ENCODE measurements at places on chromosomes 16 and 17.

DNA sequence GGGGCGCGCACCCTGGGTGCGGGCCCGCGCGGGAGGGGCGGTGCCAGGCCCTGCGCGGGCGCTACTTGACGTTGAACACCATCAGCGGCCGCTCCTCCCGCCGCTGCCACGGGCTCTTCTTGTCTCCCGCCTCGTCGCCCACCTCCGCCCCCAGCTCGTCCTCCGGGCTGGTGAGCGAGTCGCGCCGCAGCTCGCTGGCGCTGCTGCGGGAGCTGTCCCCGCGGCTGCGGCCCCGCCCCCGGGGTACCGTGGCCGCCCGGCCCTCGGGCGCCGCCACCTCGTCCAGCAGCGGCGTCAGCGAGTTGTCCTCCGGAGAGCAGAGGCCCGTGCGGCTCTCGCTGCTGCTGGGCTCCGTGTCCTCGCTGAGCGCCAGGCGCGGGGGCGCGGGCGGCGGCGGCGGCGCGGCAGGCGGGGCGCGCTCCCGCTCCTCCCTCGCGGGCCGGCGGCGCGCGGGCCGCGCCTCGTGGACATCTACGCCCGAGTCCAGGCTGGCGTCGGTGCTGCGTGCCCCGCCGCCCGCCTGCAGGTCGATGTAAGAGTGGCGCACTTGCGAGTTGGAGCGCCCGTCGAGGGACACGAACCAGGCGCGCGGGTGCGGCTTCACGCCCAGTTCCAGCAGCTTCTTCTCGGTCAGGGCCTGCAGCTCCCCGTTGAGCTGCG, 8.7 kb downstream of the GRN start:
- DNase-seq, result peak; percentile 31

DNA sequence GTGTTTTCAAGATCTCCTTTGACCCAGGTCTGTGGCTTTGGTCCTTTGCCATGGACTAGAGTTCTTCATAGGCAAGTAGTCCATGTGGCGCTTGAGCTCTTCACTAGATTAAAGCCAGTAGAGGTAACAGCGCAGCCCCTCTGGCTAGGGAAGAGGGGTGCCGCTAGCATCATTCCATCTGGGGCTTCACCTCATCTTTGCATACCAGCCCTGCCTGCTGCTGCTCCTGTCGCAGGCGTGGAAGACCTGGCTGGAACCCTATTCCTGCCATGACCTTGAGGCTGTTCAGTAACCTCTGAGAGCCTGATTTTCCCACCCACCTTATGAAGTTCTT, 198.4 kb downstream of the MSI2 start:
- no peak for DNase-seq

DNA sequence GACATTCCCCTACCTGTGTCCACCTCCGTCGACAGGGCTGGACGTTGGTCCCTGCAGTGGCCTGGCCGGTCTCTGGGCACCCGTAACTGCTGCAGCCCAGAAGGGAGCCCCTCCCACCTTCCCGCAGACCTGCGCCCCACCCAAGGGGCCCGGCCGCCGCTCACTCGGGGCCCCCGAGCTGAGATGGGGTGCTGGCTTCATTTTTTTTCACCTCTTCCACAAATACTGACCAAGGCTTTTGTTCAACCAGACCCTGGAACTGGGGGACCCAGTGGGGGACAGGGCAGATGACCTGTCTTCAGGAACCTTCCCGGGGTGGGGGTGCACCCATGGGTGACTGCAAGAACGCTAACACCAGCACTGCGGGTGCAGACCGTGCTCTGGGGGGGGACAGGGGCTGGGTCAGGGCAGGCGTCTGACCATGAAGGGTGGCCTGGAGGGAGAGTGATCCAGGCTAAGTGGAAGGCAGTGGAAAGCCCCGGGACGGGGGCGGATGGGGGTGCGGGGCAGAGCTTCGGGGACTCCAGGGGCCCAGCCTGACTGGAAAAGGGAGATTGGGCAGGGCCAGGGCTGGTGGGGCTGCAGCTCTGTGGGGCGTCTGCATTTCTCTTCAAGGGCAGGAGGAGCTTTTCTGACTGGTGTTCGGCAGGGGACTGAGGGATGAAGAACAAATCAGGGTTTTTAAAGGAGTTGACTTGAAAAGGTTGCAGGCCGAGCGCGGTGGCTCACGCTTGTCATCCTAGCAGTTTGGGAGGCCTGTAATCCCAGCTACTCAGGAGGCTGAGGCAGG, 42.3 kb downstream of the SLC7A5 start:
- no peak for DNase-seq

DNA sequence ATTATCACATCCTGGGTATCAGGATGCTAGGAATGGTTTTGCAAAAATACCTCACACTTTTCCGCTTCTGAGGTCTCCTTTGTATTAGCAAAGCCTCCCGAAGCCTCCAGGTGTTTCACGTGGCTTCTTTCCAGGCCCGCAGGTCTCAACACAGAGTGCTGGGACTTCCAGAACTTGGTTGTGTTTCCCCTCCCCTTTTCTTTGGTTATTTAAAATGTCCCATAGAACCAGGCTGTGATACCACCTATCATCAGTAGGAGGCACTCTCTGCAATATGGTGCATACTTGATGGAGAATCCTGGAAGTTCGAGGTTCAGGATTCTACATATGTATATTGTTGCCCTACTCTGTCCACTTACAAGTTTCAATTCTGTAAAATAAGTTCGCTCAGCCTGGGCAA, 28.8 kb downstream of the ATP2C2 start:
- no peak for DNase-seq

GRCh38 chr16:57165938-57166337, 19.9 kb downstream of the PSME3IP1 start:
- DNase-seq, result no peak

DNA sequence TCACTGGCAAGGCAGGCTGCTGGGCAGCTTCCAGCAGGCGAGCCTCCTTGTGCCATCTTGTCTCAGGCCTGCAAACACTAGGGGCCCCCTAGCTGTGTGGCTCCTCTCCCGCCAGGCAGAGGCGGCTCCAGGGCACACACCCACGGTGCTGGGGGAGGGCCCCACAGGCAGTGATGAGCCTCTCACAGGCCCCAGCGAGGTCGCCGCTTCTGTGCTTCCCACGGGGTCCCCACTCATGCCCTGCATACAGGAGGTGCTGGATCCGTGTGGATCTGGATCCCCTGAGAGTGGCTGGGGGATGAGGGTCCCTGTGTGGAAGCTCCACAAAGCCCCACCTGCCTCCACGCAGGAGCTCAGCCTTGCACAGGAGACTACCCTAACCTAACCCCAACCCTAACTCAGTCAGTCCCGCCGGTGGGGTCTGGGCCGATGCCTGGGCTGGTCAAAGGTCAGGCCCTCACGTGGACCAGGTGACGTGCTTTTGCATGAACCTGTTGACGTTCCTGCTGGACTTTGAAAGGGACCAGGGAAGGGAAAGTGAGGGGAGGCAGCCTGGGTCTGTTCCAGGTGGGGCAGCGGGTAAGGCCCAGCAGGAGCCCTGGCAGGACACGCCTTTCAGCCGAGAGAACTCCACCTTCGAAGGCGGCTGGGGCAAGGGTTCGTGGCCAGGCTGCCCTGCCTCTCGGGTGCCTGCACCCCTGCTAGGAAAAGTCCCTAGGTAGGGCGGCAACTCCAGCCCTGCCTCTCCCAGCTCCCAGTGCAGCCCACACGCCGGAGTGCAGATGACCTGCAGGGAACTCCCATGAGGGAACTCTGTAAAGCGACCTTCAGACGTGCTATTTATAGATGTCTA, 5.2 kb downstream of the SECTM1 start:
- no peak for DNase-seq

DNA sequence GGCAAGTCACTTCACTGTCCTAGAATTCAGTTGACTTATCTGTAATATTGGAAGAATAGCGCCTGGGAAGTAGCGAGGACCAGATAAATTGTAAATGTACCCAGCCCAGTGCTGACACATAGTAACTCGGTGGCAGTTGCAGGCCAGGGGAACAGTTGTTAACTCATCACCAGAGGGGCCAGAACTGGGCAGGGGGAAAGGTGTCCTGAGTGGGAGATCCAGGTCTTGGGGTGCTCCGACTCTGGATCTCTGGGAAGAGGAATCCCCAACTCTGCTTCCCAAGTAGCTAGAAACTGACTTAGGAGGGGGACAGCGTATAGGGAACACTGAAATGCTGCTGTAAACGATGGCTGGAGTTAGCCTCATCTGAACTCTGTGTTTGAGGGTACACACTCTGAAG, 23.0 kb downstream of the BCL7C start:
- DNase-seq, result no peak

GRCh38 chr17:72244494-72244893, 123.7 kb downstream of the SOX9 start:
- peak; percentile 11 for DNase-seq

- no peak for DNase-seq
Observed at GRCh38 chr17:50337956-50338355, 8.0 kb upstream of the XYLT2 start.

- no peak for DNase-seq
Observed at GRCh38 chr17:58217766-58218165, 1.3 kb downstream of the MKS1 start.

DNA sequence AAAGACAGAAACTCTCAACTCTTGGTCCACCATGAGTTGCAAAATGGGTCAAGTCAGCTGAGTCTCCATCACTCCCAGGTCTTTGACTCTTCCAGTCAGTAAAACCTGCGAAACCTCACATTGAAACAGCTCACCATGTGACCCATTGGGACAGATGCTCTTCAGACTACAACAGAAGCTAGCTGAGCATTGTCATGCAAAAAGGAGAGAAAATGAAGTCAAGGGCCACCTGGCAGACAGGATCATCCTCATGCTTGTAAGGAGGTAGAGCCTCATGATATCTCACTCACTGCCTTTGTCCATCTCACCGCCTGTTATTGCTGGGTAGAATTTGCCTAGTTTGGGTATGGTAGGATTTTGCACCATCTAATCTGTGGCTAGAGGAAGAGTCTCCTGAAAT, 50.2 kb downstream of the MAF start:
- no peak for DNase-seq

DNA sequence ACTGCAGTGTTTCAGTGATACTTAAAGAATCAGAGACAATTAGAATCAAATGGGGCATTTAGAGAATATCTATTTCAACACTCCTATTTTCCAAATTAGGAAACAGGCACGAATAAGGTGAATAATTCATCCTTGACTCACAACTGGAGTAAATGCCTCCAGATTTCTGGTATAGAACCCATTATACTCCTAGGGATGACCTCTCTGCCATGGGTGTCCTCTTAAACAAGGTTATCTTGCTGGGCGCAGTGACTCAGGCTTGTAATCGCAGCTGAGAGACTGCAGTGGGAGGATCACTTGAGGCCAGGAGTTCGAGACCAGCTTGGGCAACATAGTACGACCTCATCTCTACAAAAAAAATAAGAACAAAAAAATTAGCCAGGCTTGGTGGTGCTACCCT, 139.8 kb upstream of the ELAC2 start:
- DNase-seq, result peak; percentile 4

DNA sequence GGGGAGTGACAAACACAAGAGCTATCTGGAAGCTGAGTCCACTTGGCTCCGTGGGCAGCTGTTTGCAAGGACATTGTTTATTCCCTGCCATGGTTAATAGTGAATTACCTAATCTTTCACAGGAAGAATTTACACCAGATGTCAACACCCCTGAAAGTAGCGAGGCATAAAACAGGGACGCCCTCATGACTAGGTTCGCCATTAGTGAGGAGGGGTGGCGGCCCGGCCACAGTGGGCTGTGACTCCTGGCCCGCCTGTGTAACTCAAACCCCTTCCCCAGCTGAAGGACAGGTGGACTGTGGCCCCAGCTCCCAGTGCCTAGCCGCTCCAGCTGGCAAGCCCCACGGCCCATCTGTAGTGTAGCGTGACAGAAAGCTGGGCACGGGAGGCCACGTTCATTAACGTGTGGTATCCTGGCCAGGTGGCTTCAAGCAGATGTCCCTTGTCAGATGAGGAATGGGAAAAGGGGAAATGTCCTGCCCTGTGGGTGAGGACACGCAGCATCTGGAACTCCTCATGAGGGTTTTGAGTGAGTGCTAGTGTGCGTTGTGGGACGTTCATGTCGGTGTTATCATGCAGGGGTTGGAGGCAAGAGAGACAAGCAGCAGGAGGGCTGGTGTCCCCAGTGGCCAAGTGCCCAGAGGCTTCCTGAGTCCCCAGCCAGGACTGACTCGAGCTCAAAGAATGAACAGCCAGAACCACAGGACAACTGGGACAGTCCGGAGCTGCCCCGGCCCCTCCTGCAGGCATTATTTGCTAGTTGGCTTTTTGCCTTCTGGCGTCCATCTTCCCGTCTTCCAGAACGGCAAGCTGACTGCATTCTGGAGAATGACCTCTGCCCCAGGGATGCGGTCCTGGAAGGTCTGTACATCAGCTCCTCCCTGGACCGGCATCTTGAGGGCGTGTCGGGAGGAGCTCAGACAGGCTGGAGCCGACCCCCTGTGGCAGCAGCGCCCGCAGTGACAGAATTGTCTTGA, 19.2 kb downstream of the KDM8 start:
- DNase-seq, result peak; percentile 48

DNA sequence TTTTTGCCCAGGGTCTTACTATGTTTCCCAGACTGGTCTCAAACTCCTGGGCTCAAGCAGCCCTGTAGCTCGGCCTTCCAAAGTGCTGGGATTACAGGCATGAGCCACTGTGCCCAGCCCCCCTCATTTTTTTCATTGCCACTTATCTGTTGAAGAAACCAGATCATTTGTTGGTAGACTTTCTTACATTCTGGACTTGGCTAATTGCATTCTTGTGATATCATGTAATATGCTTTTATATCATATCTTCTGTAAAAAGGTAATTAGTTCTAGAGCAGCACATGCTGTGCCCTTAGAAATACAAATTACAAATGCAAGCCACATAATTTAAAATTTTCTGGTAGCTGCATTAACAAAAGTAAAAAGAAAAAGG, 53.9 kb downstream of the PPM1E start:
- no peak for DNase-seq

DNA sequence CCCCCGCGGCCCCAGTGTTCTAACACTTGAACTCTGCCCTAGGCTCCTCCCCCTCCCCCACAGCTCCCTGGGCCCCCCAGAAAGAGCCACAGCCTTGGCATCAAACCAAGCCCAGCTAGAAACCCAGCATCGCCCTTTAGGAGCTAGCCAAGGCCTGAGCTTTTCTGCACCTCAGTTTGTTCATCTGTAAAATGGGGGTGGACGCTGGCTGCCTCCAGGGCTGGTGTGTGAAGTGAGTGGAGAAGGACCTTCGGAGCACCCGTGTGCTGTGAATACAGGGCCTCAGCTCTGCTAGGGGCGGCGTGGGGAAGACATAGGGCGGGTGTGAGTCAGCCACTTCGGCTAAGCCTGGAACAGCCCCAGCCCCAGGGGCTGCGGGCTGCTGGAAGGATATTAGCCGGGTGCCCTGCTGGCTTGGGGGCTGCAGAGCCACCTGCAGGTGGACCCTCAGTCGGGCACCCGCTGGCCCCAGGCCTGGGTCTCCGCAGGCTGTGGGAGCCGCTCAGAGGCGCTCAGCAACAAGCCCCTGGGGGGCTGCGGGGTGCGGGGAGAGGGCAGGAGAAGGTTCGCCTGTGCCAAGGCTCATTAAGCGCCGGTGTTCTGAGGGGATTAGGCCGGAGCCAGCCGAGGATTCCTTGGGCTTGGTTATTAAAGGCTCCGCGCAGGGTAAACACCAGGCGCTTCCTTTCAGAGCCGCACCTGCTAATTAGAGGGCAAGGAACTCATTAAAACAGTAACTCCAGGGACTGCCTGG, 217.0 kb upstream of the CIBAR2 start:
- DNase-seq, result no peak

DNA sequence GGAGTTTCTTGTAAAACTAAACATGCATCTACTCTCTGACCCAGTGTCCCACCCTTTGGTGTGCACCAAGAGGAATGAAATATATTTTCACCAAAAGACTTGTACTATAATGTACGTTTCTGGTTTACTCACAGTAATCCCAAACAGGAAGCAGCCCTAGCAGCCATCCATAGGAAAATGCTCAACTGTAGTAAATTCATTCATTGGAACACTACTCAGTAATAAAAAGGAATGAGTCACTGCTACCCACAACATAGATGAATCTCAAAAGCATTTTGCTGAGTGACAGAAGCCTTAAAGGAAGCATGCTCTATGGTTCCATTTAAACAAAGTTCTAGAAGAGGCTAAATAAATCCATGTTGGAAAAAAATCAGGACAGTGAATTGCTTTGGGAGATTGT, 37.6 kb upstream of the DHRS7B start:
- DNase-seq, result peak; percentile 68
